ENCODE measurements at places on chromosomes 3 and 15. TPM values are rescaled to one million over a fixed set of nuclear protein-coding genes. Genes with fewer than 3 reads are reported as not detected.

Gene MYO5C
- total RNA-seq = 29.8 TPM

Gene GOLGA8K
- total RNA-seq = not detected

Gene CLRN1
- not detected for total RNA-seq

Gene PLSCR5
- not detected for total RNA-seq

Gene GNAI2
- 170 TPM for total RNA-seq

Gene GASK1A
- total RNA-seq = 26.3 TPM

Gene CLDN18
- total RNA-seq = not detected

GRCh38 chr15:72265031-72265430 lies 7.3 kb downstream of the PARP6 start:
- no peak overlapping the region for H3K27ac ChIP-seq
- H3K36me3 ChIP-seq = no peaks in the 10 kb centered on the region
- no peak for DNase-seq
- no peaks in the 10 kb centered on the region for H3K27me3 ChIP-seq
- H3K4me3 ChIP-seq = no peak overlapping the region

DNA sequence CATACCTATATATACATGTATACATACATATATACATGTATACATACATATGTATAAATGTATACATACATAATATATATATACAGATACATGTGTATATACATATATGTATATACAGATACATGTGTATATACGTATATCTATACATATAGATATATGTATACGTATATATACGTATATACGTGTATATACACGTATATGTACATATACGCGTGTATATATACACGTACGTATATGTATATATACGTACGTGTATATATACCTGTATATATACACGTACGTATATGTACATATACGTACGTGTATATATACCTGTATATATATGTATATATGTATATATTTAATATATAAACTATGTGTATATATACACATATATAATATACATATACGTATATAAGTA lies 955.2 kb downstream of the AGBL1 start:
- H3K4me3 ChIP-seq = no peak overlapping the region
- H3K27me3 ChIP-seq = no peaks in the 10 kb centered on the region
- no peaks in the 10 kb centered on the region for H3K36me3 ChIP-seq

DNA sequence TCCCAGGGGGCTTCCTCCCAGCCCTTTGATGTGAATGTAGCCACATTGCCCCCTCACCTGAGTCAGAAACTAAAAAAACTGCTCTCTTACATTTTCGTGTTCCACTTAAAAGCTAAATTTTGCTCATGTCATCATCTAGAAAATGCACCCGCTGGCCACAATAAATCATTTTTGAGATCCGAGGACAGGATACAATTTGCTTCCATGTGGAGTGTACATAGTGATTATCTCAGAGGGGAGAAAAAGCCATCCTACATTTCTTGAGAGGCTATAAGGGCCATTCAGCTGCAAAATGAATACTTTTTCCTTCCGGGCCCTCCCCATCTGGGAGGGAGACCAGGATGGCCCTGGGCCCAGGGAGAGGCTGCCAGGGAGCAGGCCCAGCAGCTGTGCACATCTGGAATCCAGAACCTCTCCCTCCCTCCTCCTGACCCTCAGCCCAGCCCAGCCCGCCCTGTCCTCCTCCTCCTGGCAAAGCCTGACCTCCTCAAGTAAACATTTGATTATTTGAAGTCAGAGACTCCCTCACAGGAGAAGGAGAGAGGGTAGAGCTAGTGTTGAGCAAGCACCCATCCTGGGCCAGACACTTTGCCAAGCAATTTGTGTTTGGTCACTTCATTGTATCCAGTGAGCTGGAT lies 59.1 kb downstream of the CORO2B start:
- no peaks in the 10 kb centered on the region for H3K36me3 ChIP-seq
- peak overlapping the region; percentile 71 for H3K27ac ChIP-seq
- no peak overlapping the region for H3K4me3 ChIP-seq
- peak; percentile 70 for DNase-seq
- H3K27me3 ChIP-seq = no peaks in the 10 kb centered on the region

DNA sequence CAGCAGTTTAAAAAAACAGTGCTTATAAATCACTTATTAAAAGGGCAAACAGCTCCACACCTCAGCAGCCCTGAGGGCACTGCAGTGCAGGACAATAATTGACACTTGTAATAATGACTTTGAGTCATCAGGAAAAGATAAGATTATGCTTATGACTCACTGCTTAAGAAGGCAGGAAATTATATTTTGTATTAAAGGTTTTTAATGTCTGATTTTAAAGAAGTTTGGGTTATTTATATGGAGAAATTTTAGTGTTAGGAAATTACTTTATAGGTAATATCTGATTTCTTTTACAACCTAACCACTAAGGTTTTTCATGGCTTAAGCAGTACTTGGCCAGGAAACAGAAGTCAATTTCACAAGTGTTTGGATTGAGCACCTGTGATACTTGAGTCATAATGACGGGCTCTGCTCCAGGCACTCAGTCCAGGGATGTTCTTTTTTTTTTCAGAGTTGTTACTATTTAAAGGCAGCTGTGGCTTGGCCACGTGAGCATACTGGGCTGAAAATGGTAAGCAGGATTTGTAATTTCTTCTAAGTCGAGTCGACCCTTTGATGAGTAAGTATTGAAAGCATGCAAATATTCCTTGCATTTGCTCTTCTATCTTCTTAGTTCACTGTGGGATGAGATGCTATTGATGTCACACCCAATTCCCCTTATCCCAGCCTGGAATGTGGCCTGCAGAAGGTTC lies 21.6 kb upstream of the SLC6A20 start:
- H3K4me3 ChIP-seq = no peak overlapping the region
- DNase-seq = peak; percentile 78
- H3K4me1 ChIP-seq = peaks cover 7% of the 10 kb centered on the region
- H3K36me3 ChIP-seq = no peaks in the 10 kb centered on the region
- no peaks in the 10 kb centered on the region for H3K27me3 ChIP-seq

GRCh38 chr3:100354850-100355249 lies 20.3 kb downstream of the NIT2 start:
- no peak overlapping the region for H3K4me3 ChIP-seq
- no peaks in the 10 kb centered on the region for H3K27me3 ChIP-seq
- H3K27ac ChIP-seq = no peak overlapping the region
- H3K4me1 ChIP-seq = no peaks in the 10 kb centered on the region
- H3K36me3 ChIP-seq = no peaks in the 10 kb centered on the region

GRCh38 chr3:141229132-141229531 lies 2.5 kb upstream of the PXYLP1 start:
- H3K4me3 ChIP-seq = no peak overlapping the region
- no peaks in the 10 kb centered on the region for H3K4me1 ChIP-seq
- H3K27ac ChIP-seq = no peak overlapping the region
- H3K27me3 ChIP-seq = no peaks in the 10 kb centered on the region
- no peak for DNase-seq
- H3K36me3 ChIP-seq = no peaks in the 10 kb centered on the region

DNA sequence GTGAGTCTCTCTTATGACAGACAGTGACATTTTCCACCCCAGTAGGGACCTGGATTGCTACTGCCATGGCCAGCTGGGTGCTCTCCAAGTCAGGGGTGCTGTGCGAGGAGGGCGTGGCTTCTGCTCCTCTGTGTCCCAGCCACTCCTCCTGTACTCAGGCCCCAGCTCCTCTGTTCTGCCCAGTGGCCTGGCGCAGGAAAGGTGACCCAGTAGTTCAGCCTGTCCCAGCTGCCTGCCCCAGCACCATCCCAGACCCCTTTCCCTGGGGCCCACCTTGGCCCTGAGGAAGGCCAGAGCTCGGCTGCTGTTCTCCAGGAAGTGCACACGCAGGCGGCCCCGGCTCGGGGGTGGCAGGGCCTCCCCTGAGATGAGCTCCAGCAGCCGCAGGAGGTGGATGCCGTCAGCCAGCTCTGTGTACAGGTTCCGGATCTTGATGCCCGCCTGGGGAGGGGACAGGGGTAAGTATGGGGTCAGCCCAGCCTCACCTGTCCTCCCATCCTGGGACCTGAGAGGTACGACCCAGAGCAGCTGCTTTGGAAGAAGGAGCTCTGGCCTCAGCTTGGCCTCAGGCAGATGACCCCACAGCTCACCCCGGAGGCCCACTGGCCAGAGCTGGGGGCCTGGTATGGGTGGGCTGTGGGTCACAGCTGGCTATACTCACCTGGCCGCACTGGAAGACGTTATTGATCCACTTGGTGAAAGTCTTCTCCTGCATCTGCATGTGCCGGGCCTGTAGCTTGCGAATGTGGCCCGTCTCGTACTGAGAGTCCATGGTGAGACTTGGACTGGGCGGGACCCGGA lies 1.0 kb downstream of the SPTBN5 start:
- peaks cover 10% of the 10 kb centered on the region for H3K4me1 ChIP-seq
- no peaks in the 10 kb centered on the region for H3K27me3 ChIP-seq
- no peak for DNase-seq
- H3K4me3 ChIP-seq = no peak overlapping the region

GRCh38 chr15:92687195-92687602 lies 31.6 kb upstream of the FAM174B start:
- no peaks in the 10 kb centered on the region for H3K4me1 ChIP-seq
- H3K4me3 ChIP-seq = no peak overlapping the region
- H3K27ac ChIP-seq = no peak overlapping the region
- no peaks in the 10 kb centered on the region for H3K36me3 ChIP-seq
- no peaks in the 10 kb centered on the region for H3K27me3 ChIP-seq

DNA sequence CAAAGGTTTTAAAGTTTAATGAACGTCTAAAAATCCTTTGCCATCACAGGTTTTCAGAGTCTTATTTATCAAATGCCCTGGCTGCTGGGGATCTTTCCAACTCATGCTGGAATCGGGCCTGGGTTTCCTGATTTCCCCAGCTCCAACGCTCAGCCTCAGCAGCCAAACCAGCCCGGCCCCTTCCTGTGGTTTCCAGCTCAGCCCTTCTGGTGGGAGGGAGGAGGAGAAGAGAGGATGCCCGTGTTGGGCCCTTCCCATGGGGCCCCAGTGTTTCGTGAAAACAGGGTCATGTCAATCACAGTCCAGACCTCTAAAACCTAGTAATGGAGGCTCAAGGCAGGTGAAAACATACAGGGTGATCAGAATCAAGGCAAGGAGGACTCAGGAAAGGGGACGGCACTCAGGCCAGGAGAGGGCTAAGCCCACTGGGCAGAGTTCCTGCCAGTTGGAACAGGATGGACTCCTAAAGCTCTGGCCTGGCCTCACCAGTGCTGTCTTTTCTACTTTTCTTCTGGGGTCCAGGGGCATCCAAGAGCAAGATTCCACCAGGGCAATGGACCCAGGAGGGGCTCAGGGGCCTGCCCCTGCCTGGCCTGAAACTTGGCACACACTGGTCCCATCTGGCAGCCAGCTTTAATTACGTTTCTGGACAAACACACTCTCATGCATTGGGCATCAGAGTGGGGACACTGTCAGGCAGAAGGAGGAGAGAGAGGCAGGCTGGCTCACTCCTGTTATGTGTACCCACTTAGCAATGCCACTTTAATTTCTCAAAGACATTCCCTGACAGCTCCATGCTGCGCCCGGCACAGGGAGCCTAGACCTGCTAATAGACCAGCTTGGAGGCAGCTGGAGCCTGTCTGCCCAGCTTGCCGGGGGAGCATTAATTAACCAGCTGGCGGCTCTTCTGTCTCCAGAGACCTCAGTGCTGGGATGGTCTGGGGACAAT lies 194.6 kb downstream of the FAM43A start:
- H3K36me3 ChIP-seq = no peaks in the 10 kb centered on the region
- DNase-seq = peak; percentile 39
- H3K4me1 ChIP-seq = no peaks in the 10 kb centered on the region
- H3K4me3 ChIP-seq = no peak overlapping the region
- peak overlapping the region; percentile 46 for H3K27ac ChIP-seq

DNA sequence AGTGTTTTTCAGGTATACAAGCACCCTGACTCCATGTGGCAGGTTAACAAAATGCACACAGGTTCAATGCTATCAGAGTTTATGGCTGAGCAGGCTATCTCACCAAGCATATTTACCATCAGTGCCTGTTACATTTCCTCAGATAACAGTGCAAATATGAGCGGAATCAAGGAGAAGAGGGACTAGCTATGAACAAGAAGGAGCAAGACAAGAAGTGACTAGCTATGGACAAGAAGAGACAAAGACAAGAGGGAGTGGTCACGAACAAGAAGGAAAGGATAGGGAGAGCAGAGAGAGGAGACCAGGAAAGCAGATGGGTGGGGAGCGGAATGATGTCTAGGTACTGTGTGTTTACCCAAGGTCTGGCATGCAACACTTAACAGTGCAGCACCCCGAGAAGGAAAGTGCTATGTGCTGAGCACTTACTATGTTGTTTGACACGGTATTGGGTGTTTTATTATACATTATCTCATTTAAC lies 8.6 kb downstream of the ILDR1 start:
- DNase-seq = no peak
- no peak overlapping the region for H3K4me3 ChIP-seq
- H3K27me3 ChIP-seq = no peaks in the 10 kb centered on the region
- H3K36me3 ChIP-seq = no peaks in the 10 kb centered on the region

DNA sequence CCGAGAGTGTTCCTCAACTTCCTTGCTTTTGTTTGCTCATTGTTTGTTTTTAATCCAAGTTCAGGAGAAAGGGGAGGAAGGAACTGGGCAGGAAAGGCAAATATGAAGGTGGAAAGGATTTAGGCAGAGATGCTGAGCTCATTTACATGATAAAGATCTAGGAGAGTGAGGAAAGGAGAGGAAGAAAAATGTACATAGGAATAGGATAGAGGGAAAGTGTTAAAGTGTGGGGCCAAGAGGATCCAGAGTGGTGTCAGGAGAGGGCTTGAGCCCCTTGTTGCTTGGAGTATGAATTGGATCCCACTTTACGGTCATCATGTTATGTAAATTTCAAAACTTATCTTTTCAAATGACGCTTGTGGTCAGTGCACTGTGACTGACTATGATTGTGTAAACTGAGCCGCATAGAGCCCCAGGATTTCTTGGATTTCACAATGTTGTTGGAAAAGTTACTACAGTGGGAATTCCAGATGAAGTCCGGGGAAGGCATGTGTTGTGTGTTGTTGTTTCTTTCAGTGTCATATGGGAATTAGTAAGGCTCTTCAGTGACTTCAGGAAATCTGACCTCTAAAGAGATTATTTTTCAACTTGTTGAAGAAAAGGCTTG lies 15.0 kb upstream of the PLD1 start:
- no peaks in the 10 kb centered on the region for H3K4me1 ChIP-seq
- no peaks in the 10 kb centered on the region for H3K27me3 ChIP-seq
- no peaks in the 10 kb centered on the region for H3K36me3 ChIP-seq

GRCh38 chr3:189985948-189986347 lies 134.7 kb downstream of the P3H2 start:
- H3K36me3 ChIP-seq = no peaks in the 10 kb centered on the region
- H3K4me1 ChIP-seq = no peaks in the 10 kb centered on the region
- no peak overlapping the region for H3K4me3 ChIP-seq
- H3K27ac ChIP-seq = no peak overlapping the region
- H3K27me3 ChIP-seq = no peaks in the 10 kb centered on the region

Data from uterus (tissue), 4 donors.